NCI-H345 (cell line): ENCODE measurements at places on chromosomes 3 and 15.

- no peak for DNase-seq
These were observed 98.9 kb downstream of the LRIG1 start for GRCh38 chr3:66401675-66402491.

- DNase-seq = no peak
These were observed 1.8 kb downstream of the IFT122 start for GRCh38 chr3:129441782-129442181.

GRCh38 chr3:60085649-60086048 is 1035.8 kb upstream of the CFAP20DC start:
- DNase-seq = no peak

DNA sequence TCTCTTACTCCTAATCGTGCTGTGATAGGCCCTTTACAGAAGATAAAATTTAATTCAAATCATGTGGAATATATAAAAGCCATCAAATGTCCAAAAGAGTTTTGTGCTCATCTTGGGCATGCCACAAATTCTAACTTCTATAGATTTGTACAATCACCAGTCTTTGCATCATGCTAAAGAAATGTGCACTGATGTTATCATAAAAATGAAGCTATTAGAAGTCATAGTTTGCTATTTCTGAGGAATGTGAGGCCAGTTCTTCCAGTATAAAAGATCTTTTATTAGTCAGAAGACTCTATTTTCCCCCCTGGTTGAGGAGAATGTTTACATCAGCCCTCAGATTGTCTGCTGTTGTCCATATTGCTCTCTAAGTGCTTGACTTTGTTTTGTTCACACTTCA is 2.1 kb upstream of the ANXA2 start:
- DNase-seq = no peak

DNA sequence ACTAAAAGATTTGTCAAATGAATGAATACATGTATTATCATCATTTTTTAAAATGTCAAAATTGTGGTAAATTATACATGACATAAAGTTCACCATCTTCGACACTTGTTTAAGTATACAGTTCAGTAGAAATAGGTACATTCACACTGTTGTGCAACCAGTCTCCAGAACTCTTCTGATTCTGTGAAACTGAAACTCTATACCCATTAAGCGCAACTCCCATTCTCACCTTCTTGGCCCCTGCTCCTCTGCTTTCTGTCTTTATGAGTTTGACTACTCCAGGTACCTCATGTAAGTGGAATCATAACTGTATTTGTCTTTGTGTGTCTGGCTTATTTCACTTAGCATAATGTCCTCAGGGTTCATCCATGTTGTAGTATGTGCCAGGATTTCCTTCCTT is 50.1 kb upstream of the KBTBD8 start:
- DNase-seq = no peak

GRCh38 chr3:148951599-148952361 is 39.6 kb upstream of the GYG1 start:
- no peak for DNase-seq

- no peak for DNase-seq
These were observed 18.9 kb upstream of the ANO10 start for GRCh38 chr3:43640681-43641080.

- no peak for DNase-seq
These were observed 133.2 kb upstream of the COL8A1 start for GRCh38 chr3:99505200-99505599.

- no peak for DNase-seq
These were observed 12.2 kb upstream of the IQCF5 start for GRCh38 chr3:51887620-51888019.

- DNase-seq = no peak
These were observed 929 bp upstream of the MTMR10 start for GRCh38 chr15:30992249-30992864.

DNA sequence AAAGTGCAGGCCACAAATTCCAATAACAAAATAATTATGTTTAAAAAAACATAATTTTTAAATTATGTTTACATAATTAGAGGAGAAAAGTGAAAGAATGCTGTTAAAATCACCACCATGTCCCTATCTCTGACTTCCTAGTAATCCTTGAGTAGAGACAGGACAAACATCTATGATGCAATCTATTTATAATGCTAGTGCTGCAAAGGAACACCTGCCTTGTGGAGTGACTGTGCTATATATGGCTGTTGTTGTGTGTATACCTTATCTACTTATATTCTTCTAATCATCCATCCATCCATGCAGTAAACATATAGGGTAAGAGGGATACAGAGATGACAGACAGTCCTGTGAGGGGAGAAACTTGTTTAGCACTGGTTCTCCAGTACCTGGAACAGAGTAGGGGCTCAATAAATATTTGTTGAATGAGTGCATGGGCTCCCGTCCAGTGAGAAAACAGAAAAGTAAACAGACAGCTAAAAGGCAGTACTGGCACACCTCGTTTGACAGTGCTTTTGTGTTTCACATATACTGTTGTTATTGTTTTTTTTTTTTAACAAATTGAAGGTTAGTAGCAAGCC is 229.3 kb upstream of the UBE2E1 start:
- DNase-seq = peak; percentile 75

- DNase-seq = no peak
These were observed 358.6 kb upstream of the BCHE start for GRCh38 chr3:166195808-166196207.

- no peak for DNase-seq
These were observed 22.5 kb upstream of the TM4SF4 start for GRCh38 chr3:149452036-149452435.

GRCh38 chr3:57810471-57811137 is 54.5 kb downstream of the SLMAP start:
- DNase-seq = no peak

DNA sequence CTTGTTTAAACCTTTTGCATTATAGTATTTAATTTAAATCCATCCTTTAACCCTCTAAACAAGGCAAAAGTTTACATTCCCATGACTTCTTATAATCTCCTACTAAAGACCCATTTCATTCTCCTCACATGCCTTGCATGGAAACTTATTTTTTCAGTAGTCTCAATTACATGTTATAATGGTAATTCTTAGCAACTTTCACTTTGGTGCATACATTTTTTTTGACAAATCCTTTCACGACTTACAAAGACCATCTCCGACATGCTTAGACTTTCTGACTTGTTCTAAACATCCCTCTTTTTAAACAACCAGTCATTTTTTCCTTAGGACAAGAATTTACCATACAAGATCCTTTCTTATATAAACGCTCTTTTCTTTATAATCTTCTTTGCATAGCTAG is 615.4 kb upstream of the GBE1 start:
- no peak for DNase-seq

DNA sequence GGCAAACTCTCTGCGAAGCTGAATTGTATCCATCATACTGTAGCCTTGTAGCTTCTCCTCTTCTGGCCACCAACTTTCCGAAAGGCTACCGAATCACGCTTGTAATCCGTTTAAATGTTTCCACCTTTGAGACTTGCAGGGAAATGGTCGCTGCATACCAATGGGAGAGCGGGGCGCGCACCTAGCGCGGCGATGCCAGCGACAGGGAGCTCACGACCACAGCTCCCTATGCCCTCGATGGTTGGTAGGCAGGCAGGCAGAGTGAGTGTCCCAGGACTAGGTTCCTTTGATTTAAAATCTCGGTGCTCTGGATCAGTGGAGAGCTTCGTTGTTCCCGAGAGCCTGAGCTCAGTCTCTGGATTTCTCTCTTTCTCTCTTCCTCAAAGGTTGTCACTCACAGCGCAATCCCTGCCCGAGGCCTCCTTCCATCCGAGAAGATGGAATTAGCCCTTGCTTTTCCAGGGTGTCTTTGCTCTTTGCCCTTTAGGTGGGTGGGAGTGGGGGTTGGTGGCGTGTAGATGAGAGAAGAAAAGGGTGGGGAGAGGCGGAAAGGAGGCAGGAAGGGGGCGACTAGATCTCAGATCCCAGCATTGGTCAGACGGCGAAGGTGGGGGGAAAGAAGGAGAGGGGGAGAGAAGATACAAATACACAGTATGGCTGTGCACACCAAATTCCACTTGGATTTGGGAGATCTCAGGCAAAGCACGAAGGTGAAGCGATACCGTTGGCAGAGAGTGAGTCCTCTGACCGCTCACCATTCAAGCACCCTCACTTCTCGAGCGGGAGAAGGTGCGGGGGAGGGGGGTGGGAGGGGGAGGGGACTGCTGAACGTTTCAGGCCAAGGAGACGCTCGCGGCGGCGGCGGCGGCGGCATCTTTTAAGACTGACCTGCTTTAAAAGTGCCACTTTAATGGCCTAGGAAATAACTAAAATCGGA is at the start of gene SLITRK3:
Gene SLITRK3, minus strand, starts transcription at position 745 of the 937 bp plus-strand sequence. CDS start 5,554 bp downstream, outside the sequence.
- peak; percentile 43 for DNase-seq

DNA sequence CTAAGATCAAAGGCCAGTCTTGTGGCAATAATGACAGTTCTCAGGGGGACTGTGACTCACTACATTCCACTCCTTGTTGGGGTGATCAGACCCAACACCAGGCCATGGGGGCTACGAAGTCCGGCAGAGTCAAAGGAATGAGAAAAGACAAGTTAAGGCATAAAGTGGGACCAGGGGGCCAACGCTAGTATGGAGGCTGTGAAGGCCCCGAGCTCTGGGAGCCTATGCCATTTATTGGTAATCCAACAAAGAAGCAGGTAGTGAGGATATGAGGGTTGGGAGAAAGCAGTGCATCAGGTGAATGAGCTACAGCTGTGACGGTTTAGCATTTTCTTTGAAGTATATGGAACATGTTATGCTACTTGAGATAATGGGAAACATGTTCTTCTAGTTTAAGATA is 104.4 kb upstream of the C2CD4B start:
- no peak for DNase-seq

DNA sequence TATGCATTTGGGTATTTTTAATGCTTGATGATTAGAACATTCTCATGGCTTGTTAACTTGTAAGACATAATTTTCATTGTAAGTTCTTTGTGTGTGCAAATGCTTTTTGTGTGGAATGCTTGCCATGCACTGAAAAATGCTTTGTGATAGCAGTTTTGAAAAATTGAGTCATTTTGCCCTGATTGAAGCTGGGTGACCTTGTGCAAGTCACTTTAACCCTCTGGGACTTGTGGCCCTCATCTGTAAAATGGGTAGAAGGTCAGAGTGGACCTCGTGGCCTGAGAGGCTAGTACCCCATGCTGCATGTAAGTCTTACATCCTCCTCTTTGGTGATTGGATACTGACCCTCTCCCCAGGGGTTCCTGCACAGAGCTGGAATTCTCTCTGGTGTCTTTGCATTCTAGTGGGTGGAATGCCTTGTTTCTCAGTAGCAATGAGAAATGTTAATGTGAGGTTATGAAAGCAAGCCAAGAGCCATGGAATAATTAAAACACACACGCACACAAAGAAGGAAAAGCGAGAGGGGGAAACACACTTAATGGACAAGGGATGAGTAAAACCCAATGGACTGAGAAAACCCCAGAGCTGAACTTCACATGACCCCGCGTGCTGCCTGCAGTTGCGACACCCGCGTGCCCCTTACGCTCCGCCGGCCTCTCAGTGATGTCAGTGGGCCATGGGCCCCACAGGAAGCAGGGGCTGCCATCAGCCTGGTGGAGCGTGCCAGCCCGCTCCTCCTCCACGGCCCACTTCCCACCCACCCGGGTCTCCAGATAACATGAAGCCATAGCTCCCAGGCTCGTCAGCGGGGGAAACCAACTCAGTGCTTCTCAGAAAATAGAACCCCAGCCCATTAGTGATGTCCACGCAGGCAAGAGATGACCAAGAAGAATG is 44.0 kb downstream of the SMAD3 start:
- DNase-seq = no peak
